ENCODE measurements at places on chromosomes 11 and 22.

DNA sequence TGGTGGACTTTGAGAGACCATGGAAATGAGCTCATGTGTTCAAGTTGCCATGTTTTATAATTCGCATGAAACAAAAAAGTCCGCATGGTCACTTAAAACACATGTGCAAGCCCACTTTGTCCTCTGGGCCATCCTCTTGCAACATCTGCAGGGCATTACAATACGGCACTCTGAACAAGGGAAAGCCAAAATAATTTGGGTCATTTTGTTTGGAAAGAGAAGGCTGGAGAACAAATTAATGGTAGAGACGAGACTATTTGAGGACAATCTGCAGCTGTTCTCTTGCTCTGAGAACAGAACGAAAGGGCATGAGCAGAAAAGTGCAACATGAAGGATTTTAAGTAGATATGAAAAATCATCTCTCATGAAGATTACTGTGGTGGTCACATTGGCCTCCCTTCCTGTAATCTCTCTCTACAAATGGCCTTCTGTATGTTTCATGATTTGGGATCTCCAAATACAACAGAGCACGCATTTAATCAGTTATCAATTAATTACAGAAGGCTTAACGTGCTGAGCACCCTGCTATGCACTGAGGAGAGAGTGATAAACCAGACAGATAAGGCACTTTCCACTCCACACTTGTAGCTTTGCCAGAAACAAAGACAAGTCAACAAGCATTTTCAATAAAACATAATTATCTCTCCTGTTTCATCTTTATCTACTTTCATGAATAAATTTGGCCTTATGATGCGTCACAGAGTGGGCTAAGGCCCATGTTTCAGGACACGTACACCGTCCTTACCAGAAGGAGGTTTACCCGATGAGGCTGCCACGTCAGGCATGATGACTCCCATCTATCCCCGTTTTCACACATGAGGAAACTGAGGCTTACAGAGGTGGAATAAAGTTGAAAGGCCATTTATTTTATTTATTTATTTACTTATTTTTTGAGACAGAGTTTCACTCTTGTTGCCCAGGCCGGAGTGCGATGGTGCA is 384.1 kb downstream of the LARGE1 start:
- DNase-seq, result no peak

DNA sequence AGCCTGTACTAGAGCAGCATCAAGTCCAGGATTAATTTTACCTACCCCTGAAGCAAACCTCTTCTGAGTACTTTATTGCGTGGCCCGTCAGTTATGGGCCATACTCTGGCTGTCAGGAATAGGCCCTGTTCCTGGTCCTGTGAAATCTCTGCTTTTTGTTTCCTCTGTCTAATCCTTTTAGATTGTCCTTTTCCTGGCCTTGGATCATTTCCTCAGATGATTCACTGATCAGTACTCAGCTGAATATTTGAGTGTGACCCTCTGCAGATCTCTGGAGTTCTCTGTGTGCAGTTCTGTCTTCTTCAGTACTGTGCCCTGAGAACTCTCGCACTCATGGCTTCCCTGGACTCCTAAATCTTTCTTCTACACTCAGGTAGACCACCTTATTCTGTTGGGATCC is 123.5 kb downstream of the UVRAG start:
- DNase-seq, result peak; percentile 43

DNA sequence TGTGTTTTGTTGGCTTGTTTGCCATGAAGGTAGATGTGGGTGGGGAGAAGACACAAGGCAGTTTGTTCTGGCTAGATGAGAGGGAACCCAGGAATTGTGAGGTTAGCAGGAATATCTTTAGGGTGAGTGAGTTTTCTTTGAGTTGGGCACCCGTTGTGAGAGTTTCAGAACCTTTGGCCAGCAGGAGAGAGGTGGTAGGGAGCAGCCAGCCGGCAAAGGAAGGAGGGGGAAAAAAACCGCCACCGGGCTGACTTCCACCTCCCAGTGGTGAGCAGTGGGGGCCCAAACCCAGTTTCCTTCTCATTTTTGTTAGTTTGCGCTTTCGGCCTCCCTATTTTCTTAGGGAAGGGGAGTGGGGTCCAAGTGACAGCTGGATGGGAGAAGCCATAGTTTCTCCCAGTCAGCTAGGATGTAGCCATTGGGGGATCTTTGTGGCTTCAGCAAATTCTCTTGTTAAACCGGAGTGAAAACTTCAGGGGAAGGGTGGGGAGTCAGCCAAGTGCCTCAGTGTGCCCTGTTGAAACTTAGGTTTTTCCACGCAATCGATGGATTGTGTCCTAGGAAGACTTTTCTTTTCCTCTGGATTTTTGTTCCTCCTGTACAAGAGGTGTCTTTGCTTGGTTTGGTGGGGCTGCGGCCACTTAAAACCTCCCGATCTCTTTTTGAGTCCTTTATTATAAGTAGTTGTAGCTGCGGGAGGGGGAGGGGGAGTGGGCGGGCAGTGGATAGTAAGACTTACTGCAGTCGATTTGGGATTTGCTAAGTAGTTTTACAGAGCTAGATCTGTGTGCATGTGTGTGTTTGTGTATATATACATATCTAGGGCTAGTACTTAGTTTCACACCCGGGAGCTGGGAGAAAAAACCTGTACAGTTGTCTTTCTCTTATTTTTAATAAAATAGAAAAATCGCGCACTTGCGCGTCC is 1.1 kb upstream of the GCAT start:
- DNase-seq, result peak; percentile 51

DNA sequence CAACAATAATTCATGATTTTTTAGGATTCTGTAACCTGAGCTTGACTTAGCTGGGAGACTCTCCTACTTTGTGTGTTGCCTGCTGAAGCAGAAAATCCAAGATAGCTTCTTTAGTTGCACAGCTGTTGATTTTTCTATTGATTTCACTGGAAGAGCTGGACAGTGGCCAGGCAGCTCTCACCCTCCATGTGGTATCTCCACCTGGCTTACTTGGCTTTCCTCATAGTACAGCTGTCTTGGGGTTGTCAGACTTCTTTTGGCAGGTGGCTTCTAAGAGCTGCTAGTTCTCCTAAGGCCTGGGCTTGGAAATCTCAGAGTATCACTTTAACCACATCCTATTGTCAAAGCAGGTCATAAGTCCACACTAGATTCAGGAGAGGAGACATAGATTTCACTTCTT is 130.8 kb upstream of the SPON1 start:
- no peak for DNase-seq

GRCh38 chr11:63985812-63986155 is 454 bp upstream of the OTUB1 start:
- no peak for DNase-seq

DNA sequence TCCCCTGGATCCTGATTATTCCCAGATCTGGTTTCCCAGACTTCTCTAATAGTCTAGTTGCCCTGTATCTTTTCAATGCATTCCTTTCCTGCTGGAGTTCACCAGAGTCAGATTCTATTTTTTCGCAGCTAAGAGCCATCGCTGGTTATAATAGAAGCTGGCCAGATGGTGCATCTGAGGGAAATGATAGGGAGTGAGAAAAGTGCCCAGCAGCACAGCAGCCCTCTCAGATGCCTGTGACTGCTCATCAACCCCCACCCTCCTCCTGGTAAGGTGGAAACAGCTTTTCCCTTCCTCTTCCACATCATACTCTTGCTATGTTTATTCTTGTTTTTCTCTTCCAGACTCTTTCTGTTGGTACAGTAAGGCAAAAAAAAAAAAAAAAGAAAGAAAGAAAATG is 12.8 kb downstream of the OR8A1 start:
- no peak for DNase-seq

- DNase-seq, result peak; percentile 68
These were observed 1.5 kb upstream of the LARGE1 start for GRCh38 chr22:33921525-33922348.

- peak; percentile 76 for DNase-seq
These were observed 30.2 kb downstream of the LRP5 start for GRCh38 chr11:68342459-68343158.

- DNase-seq, result no peak
These were observed 79.1 kb upstream of the LINC01488 start for GRCh38 chr11:69402251-69402887.

GRCh38 chr11:47980088-47980906 is at the start of gene PTPRJ:
PTPRJ (plus strand) TSS chr11:47980559; CDS start chr11:47980913, 354 bp downstream.
- DNase-seq, result peak; percentile 66

- DNase-seq, result peak; percentile 59
These were observed 5.9 kb upstream of the MMP3 start for GRCh38 chr11:102849311-102849710.

- DNase-seq, result no peak
These were observed 1196.3 kb downstream of the BRD1 start for GRCh38 chr22:48631288-48631863.

GRCh38 chr11:8354622-8355415 is 91.1 kb upstream of the LMO1 start:
- no peak for DNase-seq

DNA sequence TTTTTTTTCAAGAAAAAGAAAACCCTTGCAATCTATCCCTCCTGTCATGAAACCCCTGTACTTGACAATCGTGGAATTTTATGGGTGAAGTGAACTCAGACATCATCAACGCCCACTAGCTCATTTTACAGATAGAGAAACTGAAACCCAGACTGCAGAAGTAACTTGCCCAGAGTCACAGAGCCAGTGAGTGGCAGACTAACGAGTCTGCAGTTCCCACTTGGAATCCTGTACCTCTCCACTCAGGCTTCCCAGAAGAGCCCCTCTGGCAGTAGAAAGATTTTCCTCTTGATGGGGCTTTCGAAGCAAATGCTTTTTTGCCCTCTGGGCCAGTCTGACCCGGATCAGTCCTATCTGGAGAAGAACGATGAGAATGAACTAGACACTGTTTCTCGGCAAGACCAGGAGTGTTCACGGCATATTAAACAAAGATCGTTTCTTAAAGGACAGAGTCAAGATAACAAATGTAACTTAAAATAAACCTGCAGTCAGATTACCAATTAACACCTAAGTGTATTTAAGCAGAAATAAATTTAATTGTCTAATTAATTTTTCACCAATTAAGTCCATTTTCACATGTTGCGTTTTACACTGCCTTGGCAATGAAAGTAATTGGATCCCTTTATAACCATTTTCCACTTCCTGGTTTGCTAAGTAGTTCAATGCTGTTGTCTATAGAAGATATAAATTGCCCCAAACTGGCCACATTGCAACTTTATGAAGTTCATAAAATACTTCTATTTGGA is 61.3 kb upstream of the CREB3L1 start:
- DNase-seq, result peak; percentile 4

DNA sequence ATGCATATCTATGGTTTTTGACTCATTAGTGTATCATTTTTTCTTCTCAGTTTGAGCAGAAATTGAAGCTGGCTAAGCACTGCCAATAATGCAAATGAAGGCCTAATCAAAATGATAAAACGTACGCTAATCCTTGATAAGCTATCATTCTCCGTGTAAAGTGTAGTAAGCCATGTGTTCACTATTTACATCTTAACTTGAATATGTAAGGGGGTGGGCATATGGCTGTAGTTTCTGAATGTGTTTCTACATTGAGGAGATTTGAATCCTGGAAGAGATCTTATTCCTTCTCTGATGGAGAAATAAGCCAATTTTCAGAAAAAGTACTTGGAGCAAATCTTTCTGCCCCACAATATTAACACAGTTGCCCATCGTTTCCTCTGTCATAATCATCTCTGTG is 351.8 kb upstream of the ANO3 start:
- no peak for DNase-seq

- DNase-seq, result no peak
These were observed 4.4 kb downstream of the MRGPRE start for GRCh38 chr11:3227568-3228444.

DNA sequence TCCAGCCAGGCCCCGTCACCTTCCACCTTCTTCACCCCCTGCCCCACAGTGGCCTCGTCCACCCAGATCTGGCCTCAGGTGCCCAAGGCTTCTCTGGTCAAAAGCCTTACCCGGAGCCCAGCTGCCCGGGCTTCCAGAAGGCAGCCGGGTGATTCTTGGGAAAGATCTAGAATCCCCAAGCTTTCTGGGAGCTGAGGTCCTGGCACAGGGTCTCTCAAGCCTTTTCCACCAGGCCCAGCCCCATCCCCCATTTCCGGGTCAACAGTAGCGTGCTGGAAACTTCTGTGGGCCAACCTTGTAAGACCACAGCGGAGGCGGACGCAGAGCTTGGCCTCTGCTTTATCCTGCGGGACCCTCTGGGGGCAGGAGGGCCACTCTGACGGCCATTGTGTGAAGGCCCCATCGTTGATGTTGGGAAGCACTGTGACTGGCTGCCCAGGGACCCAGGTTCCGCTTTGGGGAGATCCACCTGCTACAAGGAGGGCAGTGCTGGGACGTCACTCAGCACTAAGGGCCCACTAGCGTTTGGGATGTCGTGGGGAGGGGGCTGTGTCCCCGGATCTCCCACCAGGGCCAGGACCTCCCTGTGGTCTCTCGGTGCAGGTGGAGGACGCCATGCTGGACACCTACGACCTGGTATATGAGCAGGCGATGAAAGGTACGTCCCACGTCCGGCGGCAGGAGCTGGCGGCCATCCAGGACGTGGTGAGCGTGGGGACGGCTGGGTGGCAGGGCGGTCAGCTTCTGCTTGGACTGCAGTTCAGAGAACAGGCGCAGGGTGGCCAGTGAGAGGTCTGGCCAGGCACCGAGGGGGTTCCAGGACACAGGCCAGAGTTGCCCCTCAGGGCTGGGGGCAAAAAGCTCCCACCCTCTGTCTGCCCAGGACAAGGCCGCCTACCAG is 11.5 kb downstream of the TSPAN32 start:
- DNase-seq, result no peak

DNA sequence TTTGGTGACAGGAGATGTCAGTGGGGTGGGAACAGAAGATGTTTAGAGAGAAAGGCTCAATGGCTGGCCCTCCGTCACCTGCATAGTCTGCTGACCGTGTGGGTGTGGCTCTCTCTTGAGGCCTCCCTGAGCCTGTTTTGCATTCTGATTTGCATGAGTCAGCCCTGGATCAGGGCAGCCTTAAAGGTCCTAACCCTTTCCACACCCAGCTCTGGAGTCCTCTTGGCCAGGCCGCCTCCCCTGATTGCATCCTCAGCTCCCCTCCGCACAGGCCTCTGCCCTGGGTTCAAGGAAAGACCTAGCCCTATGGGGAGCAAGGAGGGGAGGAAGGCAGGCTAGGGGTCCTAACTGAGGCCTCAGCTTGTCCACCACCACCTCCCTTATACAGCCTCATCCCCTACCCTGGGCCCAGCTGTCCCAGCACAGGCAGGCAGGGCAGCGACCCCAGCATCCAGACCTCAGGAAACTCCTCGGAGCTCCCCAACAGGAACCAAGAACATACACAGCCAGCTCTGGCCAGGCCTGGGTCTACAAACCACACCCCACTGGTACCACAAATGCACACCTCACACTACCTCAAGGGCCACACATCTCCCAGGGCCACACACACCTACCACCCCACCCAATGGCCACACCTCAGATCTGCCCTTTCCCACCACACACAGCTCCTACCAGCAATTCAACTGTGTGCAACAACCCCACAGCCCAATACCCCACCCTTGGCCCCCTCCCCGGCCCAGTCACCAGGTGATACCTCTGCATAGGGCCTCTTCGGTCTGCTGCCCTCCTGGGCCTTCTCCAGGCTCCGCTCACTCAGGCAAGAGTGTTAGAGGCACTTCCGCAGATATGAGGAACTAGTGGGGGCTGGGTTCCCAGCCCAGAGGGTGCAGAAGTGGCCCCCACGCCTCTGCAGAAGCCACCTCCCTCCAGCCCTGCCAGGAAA is 13.7 kb downstream of the ARAP1 start:
- DNase-seq, result peak; percentile 59

GRCh38 chr11:19181531-19182261 is 20.1 kb downstream of the CSRP3 start:
- no peak for DNase-seq

Data from fibroblast of lung (primary cell).